ENCODE measurements at places on chromosomes 5 and 9.

GRCh38 chr5:118320121-118320520 is 668.2 kb downstream of the DTWD2 start:
- DNase-seq: no peak

DNA sequence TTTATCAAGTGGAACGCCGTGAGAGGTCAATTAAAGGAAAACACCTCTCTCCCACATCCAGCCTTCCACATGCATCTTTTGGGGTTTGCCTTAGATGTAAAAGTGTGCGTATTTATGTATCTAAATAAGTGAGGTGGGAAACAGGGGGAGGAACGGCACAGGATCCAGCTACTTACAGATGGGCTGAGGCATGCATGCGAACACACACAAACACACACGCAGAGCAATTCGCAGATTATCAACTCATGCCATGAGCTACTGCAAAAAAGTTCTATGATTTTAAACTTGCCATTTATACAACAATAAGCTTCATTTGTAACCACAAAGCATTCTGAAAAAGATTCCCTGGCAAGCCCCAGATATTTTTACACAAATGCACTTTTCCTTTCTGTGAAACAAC is 242.1 kb downstream of the BNC2 start:
- peak; percentile 56 for DNase-seq

DNA sequence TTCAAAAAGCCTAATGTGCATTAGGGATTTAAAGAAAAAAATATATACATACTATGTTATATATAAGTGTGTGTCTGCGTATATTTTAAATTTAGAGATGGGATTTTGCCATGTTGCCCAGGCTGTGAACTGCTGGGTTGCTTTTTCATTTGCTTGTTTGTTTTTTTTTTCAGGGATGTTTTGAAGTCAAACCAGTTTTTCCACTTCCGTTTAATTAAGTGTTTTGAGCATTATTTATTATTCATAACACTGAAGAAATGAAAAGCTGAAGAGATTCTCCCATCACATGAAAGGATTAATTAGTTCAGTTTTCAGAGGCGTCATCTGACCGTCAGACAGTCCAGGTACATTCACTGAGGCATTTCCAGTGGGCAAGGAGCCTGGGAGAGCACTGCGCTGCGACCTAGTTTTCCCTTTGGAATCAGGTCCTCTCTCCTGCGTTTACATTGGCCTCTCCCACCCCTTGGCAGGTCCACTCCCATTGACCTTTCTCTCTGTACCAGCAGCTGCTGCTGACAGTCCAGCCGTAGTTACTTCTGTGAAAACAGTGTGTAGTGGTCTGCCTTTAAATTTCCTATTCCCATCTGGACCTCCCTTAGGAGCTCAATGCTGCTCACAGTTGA is 26.0 kb downstream of the ARRDC3 start:
- DNase-seq: no peak

DNA sequence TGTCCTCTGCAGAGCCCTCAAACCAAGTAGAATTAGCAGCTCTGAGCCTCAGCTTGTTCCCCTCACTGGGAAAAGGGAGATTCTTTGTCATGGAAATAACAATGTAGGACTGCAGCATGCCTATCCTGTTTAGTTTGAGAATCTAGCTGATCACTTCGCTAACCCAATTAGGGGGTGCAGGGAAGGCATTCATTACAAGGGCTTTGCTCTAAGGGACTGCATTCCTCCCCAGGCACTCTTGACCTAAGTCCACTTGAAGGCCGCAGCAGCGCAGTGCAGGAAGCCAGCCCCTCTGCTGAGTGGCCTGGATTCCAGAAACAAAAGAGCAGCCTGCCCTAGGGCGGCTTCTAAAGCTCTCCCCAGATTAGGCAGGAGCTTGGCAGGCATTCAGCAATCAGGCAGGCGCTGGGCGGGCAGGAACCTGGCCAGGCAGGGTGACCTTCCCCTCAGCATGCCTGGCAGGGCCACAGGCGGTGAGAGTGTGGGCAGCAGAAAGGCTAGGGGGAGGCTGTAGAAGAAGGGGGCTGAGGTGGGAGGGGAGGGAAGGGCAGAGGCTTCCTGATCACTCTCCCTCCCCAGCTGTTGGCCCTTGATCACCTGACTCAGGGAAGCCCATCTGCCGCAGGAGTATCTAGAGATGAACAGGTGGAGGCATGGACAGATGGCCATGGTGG is 24.8 kb downstream of the CCNJL start:
- peak; percentile 59 for DNase-seq

- no peak for DNase-seq
Observed at GRCh38 chr9:33686942-33687341, 108.4 kb upstream of the PRSS3 start.

DNA sequence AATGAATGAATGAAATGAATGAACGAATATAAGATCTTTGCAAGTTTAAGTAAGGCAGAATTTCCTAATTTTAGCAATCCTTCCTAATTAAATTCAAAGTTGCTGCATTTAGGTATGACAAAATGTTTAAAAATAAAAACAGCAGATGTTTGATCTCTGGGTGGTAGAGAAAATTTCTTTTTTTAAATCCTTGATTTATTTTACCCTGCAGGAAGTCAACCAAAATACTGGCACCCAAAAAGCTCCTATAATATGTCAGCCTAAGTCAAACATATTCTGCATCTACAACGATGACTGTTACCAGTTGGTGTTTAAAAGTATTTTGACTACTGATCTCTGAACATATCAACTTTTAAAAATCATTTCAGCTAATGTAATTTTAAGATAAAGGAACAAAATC is 58.4 kb downstream of the TTC39B start:
- DNase-seq: no peak

GRCh38 chr9:133394687-133395271 is 18.6 kb downstream of the STKLD1 start:
- DNase-seq: no peak

DNA sequence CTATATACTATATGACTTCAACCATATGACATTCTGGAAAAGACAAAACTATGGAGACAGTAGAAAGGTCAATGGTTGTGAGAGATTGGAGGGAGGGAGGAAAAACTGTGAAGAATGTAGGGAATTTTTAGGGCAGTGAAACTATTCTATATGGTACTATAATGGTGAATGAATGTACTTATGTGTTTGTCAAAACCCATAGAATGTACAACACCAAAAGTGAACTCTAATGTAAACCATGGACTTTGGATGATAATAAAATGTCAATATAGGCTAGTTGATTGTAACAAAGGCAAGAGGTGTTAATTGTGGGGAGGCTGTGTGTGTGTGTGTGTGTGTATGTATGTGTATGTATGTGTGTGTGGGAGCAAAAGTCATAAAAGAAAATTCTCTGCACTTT is 10.8 kb upstream of the STOM start:
- no peak for DNase-seq

DNA sequence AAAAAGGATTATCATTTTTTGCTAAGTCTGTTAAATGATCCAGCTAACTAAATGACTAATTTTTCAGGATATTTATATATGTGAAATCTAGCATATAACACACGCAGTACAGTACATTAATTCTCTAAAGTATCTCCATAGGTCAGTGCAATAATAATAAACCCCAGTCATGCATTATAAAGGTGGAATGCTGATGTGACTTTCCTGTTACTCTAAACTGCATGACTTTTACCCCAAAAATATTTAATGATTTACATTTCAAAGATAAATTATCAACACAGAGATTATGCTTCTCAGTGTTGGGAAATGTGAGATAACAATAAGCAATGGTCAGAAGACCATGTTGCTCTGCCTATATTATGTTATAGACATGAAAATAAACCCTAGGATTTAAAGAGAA is 34.1 kb upstream of the PAM start:
- DNase-seq: no peak

GRCh38 chr5:91954136-91954535 is 571.0 kb upstream of the ARRDC3 start:
- DNase-seq: no peak

DNA sequence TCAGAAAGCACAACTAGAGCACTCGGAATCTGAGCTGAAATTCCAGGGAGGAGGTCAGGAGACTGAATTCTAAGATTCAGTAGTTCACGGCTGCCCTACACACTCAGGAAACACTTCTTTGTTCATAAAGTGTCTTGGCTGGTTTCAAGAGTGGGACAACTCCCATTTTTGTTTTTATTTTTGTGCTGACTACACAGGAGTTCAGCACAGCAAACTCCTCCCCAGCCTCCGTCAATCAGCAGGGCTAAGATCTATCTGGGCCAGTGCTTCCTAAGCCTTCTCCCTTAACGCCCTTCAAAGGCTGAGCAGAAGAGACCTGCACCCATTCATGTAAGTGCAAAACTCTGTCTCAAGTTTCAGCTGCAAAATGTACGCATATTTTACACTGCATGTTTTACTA is 250.1 kb downstream of the CRB2 start:
- DNase-seq: no peak

DNA sequence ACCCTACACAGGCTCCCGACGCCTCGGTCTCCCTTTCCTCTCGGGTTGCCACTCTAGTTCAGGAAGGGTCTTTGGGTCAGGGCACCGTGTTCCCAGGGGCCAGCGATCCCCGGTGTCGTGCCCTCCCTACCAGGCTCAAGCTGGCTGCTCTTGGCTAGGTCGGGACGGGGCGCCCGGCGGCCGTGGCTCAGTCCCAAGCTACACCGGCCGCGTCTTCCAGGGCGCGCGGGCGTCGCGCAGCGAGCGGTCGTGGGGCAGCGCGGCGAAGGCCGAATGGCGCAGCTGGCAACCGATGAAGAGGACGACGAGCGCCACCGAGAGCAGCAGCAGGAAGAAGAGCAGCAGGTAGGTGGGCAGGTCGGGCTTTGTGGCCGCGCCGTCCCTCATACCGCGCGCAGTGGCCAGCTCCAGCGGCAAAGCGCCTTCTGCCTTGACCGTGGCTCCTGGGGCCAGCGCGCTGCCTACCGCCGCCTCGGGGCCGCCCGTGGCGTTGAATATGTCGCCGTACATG is 892 bp downstream of the SMIM32 start:
- peak; percentile 12 for DNase-seq

DNA sequence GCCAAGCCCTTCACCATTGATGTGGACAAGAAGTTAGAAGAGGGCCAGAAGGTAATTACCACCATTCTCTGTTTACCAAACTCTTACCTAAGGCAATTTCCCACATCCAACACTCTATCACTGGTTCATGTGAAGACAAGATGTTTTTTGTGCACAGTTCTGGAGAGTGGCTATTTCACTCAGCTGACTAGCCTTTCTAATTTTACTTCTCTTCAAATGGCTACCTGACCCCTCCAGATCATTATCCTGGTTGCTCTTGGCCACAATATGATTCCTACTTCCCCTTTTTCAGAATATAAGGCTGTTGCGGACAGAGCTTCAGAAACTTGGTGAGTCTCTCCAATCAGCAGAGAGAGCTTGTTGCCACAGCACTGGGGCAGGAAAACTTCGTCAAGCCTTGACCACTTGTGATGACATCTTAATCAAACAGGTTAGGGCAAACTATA is 7.1 kb downstream of the KIF20A start:
- no peak for DNase-seq

DNA sequence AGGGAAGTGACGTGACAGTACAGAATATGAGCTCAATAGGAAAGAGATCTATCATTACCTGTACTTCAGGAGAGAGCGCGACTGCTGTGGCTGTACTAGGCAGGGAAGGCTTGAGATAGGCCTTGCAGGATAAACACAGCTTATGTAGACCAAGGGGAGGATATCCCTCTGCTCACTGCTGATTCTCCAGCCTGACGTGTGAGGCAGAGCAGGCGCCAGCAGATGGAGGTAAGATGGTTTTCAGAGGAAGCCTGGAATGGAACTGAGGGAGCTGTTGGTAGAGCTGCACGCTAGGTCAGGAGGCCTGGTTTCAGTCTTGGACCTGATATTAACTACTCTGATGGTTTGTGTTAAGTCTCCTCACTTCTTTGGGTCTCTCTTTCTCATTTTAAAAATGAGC is 291.4 kb downstream of the YTHDC2 start:
- DNase-seq: no peak

GRCh38 chr5:177035976-177036375 is 13.5 kb downstream of the ZNF346 start:
- DNase-seq: no peak

- no peak for DNase-seq
Observed at GRCh38 chr5:19179571-19179970, 808.4 kb downstream of the CDH18 start.

GRCh38 chr9:120733190-120733589 is 18.9 kb upstream of the MEGF9 start:
- peak; percentile 38 for DNase-seq

DNA sequence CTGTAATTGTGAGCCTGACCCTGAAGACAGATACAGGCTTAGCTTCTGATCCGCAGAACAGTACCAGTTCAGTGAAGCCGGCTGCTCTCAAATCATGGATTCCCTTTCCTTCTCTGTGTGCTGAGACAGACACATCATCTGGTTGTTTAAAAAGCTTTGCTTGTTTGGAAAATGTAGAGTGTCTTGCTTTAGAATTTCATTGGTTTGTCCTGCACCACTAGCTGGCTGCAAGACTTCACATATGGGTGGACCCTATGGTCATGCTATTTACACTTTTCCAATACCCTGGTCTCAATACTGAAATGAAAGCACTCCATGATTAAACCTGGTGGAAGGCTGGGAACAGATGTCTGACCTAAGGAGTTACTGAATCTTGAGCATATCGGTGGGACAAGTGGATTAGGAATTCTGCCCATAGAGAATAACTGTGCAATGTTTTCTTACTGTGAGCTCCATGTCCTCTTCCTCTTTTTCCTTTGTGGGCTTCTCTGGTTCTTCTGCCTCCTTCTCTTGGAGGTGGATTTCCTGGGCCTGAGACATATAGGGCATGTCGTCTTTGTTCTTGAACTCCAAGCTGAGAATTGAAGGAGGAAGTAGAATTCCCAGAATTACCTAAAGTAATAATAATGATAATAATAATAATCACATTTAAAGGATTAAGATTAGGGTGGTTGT is 201.1 kb upstream of the KLF9 start:
- no peak for DNase-seq

GRCh38 chr9:114285166-114285867 is 37.6 kb upstream of the ORM1 start:
- DNase-seq: peak; percentile 89

GRCh38 chr9:131478421-131478868 is 24.3 kb upstream of the POMT1 start:
- DNase-seq: peak; percentile 34
